EH (cell line): ENCODE measurements at places on chromosomes 6 and 20.

DNA sequence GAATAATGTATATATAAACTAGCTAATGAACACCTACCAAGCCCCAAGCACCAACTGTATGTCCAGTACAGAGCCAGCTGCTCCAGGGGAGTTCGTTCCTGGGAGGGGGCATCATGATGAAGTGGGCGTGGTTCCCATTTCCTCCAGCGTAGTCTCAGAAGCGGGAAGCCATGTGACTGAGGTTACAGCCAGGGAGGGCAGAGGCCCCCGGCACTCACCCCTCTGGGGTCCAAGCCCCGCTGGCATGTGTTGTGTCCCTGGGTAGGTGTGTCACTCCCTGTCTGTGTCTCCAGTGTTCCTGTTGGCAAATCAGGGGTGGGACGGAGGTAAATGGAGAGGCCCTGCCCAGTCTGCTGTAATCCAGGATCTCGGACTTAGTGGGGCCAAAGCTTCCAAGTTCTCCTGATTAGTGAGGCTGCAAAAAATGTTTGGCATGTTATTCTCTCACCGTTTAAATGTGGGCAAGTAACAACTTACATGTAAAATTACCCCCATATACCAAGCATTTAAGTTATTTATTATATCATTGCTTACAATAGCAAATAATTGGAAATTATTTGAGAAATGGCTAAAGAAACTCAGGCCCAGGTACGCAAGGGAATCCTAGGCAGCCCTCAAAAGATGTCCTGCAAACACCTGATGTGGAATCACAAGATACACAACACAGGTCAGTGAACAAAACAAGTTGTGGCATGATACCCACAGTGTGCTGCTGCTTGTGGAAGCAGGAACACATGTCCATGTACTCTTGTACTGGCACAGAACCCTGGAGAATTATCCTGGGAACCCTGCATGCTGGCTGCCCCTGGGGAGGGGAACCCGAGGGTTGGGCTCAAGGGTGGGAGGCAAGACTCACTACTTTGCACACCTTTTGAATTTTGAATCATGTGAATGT, 22.2 kb downstream of the FAM110A start:
- DNase-seq = peak; percentile 23

- no peak for DNase-seq
Observed at GRCh38 chr20:17782768-17783167, 83.0 kb downstream of the BANF2 start.

DNA sequence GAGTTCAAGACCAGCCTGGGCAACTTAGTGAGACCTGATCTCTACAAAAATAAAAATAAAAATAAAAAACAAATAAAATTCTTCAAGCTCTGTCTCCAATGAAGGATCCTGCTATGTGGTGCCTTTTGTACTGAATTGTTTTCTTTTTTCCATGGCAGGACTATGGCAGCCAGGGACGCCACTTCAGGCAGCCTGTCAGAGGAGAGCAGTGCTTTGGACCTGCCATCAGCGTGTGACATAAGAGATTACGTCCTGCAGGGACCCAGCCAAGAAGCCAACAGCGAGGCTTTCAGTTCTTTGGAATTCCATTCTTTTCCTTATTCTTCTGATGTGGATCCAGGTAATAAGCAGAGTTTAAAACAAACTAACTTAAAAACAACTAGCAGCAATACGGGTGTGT, 22.5 kb downstream of the SHLD1 start:
- no peak for DNase-seq

- peak; percentile 46 for DNase-seq
Observed at GRCh38 chr6:11712760-11713159, 65.8 kb downstream of the ADTRP start.

- no peak for DNase-seq
Observed at GRCh38 chr6:133854364-133855275, 34.3 kb upstream of the TCF21 start.

GRCh38 chr20:1206366-1207148, 3.3 kb downstream of the C20orf202 start:
- DNase-seq = peak; percentile 27

GRCh38 chr20:2545594-2545993, 9.2 kb downstream of the TMC2 start:
- no peak for DNase-seq

- no peak for DNase-seq
Observed at GRCh38 chr20:21570285-21570992, 56.6 kb upstream of the NKX2-2 start.

GRCh38 chr20:59697068-59697467, 92.7 kb downstream of the PHACTR3 start:
- no peak for DNase-seq

GRCh38 chr6:30044630-30045029, 16.4 kb upstream of the POLR1H start:
- DNase-seq = peak; percentile 71

DNA sequence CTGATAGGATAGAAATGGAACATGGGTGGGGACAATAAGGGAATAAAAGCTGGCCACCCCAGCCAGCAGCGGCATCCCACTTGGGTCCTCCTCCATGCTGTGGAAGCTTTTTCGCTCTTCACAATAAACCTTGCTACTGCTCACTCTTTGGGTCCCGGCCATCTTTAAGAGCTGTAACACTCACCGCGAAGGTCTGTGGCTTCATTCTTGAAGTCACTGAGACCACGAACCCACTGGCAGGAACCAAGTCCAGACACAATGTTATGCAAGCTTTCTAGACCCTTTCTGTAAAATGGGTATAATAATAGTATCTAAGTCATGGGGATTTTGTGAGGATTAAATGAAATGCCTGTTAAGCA, 48.9 kb upstream of the EZR start:
- no peak for DNase-seq

DNA sequence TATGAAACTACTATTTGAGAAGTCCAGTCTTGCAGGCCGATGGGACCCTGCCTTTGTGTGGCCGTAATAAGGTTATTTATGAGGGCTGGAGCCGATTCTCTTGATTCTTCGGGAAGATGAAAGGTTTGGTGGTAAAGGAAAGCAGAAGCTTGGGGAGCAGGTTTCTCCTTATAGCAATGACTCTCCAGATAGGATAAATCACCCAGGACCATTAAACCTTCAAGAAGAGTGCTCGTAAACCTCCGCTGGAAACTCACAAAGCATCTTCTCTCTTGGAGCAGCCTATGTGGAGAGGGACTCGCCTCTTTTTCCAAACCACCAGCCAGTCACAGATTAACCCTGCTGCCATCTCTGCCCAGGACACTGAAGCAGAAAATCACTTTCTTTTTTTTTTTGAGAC, 69.6 kb upstream of the SALL4 start:
- DNase-seq = no peak

- peak; percentile 66 for DNase-seq
Observed at GRCh38 chr20:2140561-2140960, 38.9 kb downstream of the STK35 start.

DNA sequence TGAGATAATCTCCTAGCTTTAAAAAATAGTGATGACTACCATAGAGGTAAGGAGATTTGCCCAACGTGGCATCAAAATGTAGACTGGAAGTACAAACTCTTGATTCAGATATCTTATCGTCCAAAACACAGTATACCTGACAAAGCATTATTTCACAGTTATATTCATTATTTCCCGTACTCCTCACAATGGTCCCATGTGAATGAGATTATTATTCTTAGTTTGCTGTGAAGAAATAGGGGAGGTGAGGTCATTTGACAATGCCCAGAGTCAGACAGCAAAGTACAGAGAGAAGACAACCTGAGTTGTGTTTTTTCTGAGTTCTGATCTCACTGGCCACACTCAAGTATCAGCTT, 1.2 kb upstream of the TFB1M start:
- no peak for DNase-seq

DNA sequence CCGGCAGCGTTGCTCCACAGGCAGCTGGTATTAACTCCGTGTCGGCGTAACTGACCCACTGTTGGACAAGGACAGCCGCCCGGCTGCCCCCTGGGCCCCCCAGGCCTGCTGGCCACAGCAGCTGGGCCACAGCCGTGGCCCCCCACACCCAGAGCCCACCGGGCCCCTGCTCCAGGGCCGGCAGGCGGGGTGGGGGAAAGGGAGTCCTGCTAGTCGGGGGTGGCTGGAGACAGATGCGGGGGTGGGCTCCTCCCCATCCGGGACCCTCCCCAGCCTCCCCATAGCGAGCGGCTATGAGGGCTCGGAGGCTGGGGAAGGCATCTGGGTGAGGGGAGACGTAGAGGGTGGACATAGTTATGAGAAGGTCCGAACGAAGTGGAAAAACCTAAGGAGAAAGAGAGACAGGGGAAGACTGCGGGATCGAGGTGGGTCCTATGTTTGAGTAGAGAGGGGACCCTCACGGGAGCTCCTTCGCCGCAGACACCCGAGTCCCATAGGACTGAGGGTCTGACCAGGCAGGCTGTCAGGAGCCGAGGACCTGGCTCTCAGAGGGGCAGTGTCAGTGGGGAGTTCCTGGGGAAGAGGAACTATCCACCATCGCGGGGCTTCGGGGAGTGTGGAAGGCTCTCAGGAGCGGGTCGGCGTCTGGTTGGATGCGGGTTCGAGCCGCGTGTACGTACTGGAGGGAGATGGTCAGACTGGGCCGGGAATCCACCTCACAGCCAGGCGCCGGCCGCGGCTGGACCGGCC, 511 bp downstream of the VARS1 start:
- no peak for DNase-seq

GRCh38 chr6:168600381-168600780, 159.4 kb downstream of the SMOC2 start:
- DNase-seq = no peak

DNA sequence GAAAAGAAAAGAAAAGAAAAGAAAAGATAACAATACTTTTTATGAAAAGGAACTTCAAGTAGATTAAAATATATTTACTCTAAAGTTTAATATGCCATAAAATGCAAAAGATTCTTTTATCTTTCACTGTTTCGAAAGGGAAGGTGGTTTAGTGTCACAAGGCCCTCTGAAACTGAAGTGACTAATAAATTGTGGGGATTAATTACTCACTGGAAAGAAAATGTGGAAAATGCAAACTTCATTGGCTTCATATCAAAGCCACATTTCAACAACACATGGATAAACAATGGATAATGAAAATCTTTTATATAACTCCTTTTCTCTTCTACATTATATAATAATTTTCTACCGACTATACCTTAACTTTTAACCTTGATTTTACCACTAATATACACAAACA, 320.5 kb upstream of the RSPO3 start:
- DNase-seq = no peak

DNA sequence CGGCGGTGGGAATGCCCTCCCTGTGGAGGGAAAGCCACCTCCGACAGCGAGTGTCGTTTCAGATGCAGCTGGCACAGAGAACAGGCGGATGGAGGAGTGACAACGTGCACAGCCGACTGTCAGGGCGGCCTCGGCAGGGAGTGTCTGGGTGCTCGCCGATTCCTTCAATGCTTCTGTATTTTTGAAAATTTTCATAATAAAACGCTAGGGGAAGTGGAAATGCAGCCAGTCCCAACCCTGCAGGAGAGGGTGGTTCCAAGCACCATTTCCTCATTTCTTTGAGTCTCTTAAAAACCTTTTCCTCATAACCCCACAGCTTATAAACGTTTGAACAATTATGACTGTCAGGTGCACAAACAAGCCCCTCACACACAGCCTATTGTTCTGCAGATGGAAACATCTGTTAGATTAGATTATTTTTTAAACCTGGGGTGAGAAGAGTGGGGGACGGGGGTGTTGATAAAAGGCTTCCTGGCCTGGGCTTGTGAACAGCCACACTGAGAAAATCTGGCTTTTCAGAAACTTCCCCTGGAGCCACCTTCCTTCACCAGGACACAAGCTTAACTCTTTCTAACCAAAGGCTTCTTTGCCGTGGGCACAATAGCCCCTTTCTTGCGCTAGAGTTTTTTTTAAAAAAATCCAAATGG, 228.9 kb downstream of the ANKRD60 start:
- DNase-seq = no peak

- DNase-seq = no peak
Observed at GRCh38 chr6:55985309-55985708, 109.9 kb upstream of the BMP5 start.
